ENCODE measurements at places on chromosomes 7 and 10.
A peak's percentile ranks its signal among the peaks of the same experiment; 100 is the strongest.

- no peak overlapping the region for H3K4me3 ChIP-seq
- no peaks in the 10 kb centered on the region for H3K4me1 ChIP-seq
- DNase-seq, result no peak
- no peak overlapping the region for H3K27ac ChIP-seq
- no peaks in the 10 kb centered on the region for H3K36me3 ChIP-seq
These were observed 187.2 kb downstream of the FGFR2 start for GRCh38 chr10:121411004-121411403.

DNA sequence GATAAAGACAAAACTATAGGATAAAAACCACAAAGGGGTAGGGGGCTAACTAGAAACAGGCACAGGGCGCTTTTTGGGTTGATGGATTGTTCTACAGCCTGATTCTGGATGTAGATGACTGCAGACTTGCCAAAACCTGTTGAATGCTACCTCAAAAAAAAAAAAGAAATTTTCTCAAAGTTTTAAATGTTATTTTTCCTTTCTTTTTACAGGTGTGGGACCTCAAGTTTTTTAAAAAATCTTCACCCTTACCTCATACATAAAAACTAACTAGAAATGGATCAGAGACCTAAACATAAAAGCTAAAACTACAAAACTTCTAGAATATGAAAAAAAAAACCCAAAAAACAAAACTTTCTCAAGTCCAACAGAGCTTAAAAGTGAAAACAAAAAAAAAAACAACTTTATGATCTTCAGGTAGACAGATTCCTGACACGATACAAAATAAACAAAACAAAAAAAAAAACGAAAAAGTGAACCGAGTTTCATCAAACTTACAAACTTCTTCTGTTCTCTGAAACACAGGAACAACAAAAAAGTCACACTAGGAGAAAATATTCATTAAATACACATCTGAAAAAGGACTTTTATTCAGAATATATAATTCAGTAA is 14.9 kb downstream of the RHEB start:
- no peaks in the 10 kb centered on the region for H3K27me3 ChIP-seq
- peak overlapping the region; percentile 71 for H3K27ac ChIP-seq
- no peaks in the 10 kb centered on the region for H3K36me3 ChIP-seq
- no peak for DNase-seq
- peaks cover 39% of the 10 kb centered on the region for H3K4me1 ChIP-seq

DNA sequence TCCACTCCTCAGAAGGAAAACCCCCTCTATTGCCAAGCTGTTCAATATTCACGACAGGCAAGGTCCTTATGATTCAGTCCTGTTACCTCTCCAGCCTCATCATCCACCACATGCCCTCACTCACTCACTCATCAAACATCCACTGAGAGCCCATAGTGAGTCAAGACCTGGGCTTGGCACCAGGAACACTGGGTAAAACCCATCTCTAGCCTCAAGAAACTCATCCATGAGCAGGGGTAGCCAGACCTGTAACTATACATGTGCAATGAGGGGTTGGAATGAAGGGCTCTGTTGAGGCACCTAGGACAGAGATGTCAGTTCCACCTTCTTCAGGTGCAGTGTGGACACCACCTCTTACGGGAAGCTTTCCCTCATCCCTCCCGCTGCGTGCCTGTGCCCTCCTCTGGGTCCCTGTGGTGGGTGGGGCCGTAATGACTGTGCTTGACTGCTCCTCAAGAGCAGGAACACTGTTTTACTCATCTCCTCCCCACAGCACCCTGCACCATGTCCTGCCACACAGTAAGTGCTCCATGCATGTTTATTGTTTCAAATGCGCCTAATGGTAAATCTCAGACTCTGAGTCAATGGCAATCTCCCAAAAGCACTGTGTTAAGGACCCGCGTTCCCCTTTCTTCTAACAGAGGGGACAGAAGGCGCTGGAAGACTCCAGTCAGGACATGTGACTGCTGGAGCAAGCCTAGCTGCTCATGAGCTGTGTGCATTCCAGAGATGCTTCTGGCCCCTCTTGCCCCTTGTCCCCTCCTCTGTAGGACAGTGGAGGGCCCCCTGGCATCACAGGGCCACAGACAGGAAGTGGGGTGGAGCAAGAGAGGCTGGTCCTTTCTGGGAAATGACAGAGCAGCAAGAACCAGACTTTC is 95.4 kb downstream of the HIPK2 start:
- no peaks in the 10 kb centered on the region for H3K36me3 ChIP-seq
- H3K4me1 ChIP-seq, result 0 out of 2 replicates have a peak, but pooled peaks cover 3% of the 10 kb centered on the region
- no peak for DNase-seq
- no peak overlapping the region for H3K27ac ChIP-seq
- no peaks in the 10 kb centered on the region for H3K27me3 ChIP-seq

- no peak overlapping the region for H3K4me3 ChIP-seq
- H3K27me3 ChIP-seq, result no peaks in the 10 kb centered on the region
- no peaks in the 10 kb centered on the region for H3K36me3 ChIP-seq
- H3K27ac ChIP-seq, result no peak overlapping the region
- no peaks in the 10 kb centered on the region for H3K4me1 ChIP-seq
These were observed 117.3 kb upstream of the TEX47 start for GRCh38 chr7:88912852-88913251.

DNA sequence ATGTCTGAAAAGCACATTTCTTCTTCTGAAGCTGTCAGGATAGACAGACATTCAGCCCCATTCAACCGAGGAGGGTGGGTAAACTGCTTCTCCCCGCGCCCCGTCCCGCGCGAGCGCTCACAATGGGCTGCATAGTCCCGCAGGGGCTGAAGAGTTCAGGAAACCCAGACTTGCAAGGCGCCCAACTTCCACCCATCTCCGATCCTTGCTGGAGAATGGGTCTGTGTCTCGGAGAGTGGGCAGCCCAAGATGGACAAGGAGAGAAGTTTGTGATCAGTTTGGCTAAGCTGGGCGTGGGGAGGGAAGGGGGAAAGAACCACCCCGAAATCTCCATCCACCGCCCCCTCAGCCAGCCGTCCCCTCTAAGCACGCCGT is 686 bp downstream of the AASS start:
- peaks cover 11% of the 10 kb centered on the region for H3K4me1 ChIP-seq
- H3K4me3 ChIP-seq, result peak overlapping the region; percentile 93
- no peak overlapping the region for H3K27ac ChIP-seq
- H3K36me3 ChIP-seq, result no peaks in the 10 kb centered on the region

DNA sequence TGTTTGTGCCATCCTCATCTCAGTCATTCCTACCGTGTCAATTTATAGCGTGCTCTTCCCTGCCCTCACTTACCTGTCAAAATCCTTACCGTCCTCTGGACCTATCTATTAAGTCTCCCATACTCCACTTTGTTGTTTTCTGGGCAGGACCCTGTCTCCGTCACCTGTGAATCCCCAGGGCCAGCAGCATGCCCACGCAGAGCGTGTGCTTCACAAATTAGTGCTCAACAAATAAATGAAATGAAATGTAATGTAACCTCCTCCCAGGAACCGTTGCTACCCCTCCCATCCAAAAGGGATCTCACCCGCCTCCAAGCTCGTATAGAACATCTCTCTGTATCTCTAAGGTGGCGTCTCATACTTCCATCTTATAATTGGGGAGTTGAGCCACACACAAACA is 589.9 kb upstream of the MGMT start:
- no peak overlapping the region for H3K27ac ChIP-seq
- no peak for DNase-seq
- H3K27me3 ChIP-seq, result no peaks in the 10 kb centered on the region
- H3K4me1 ChIP-seq, result no peaks in the 10 kb centered on the region
- H3K36me3 ChIP-seq, result no peaks in the 10 kb centered on the region

- H3K27me3 ChIP-seq, result no peaks in the 10 kb centered on the region
- H3K27ac ChIP-seq, result no peak overlapping the region
- H3K36me3 ChIP-seq, result no peaks in the 10 kb centered on the region
- no peak overlapping the region for H3K4me3 ChIP-seq
These were observed 285.8 kb upstream of the SP4 start for GRCh38 chr7:21142081-21142480.
